ENCODE measurements at places on chromosomes 2 and 18. TPM values are rescaled to one million over a fixed set of nuclear protein-coding genes. Genes with fewer than 3 reads are reported as not detected.

The GMPPA gene
- 45.1 TPM for total RNA-seq

The UGT1A10 gene
- total RNA-seq: not detected

The ANKRD39 gene
- 8.0 TPM for total RNA-seq

The MAP3K19 gene
- total RNA-seq: not detected

The UGT1A4 gene
- total RNA-seq: not detected

The HOXD13 gene
- not detected for total RNA-seq

The GGCX gene
- total RNA-seq: 68.9 TPM

The EGR4 gene
- not detected for total RNA-seq

The MLPH gene
- not detected for total RNA-seq

The SOX11 gene
- total RNA-seq: not detected

DNA sequence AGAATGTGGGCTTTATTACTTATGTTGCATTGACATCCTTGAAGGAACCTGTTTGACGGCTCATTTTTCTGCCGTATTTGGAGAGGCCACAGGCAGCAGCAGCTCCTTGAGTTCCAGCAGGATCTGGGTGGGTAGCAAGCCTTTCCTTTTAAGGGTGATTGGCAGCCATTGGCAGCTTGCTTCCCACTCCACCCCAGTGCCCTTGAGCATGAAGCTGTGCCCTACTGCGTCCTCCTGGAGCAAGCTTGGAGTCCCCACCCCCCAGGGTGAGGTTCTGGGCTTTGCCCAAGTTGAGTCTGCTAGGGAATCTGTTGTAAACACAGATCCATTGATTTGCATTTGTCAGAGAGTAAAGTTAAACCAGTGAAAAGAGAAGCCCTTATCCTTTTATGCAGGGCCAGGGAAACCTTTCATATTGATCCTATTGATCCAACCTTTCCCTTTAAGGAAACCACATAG, 9.2 kb downstream of the ONECUT2 start:
- no peak for DNase-seq

- DNase-seq: no peak
Measured at GRCh38 chr18:52465391-52465790, 125.4 kb downstream of the DCC start.

GRCh38 chr18:45462179-45462578, 153.1 kb upstream of the SLC14A2 start:
- DNase-seq: no peak

GRCh38 chr2:197972061-197972460, 167.7 kb downstream of the PLCL1 start:
- peak; percentile 39 for DNase-seq

DNA sequence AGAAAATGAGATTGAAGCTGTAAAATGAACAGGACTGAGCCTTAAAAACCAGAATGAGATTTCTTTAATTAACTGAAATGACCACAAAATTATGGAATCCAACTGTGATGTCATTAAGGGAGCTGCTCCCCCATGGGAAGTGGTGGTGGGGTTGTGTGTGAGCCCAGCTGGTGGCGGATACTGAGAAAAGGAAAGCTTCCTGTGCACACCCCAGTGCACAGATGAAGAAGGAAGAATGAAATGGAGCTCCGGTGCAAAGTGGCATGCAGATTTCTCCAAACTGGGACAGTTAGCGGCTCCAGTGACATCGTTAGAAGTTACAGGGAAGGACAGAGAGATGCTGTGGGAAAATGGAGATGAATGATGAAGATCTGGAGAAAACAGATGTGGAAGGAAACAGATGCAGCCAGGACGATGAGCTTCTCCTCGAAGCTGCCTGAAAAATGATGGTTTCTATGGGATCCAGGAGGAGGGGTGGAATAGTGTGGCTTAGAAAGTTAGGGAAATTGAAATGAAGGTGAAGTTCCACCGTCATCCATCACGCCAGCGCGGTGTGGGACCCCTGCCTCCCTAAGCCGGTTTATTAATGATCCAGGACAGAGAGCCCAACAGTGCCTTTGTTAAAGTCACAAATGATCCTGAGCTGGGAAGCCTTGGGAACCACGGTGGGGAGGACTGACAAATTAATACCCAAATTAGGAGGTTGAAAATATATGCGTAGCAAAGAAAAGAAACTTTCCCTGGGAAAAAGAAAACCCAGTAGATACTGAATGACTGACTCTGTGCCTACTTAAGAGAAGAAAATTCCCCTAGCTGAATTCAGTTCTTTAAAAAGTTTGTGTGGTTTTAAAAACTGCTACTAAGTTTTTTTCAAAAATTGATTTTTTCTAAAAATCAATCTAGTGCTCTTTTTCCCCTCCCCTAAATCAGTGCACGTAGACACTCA, 77.2 kb downstream of the TSN start:
- DNase-seq: no peak

- DNase-seq: no peak
Measured at GRCh38 chr18:5944448-5944847, 49.1 kb upstream of the TMEM200C start.

- no peak for DNase-seq
Measured at GRCh38 chr2:152062125-152063091, 36.4 kb downstream of the CACNB4 start.

- no peak for DNase-seq
Measured at GRCh38 chr2:200590090-200590489, 4.3 kb downstream of the AOX1 start.

- DNase-seq: no peak
Measured at GRCh38 chr2:79235135-79235534, 75.6 kb upstream of the REG3A start.

GRCh38 chr2:142745691-142746090, 131.8 kb upstream of the KYNU start:
- no peak for DNase-seq

DNA sequence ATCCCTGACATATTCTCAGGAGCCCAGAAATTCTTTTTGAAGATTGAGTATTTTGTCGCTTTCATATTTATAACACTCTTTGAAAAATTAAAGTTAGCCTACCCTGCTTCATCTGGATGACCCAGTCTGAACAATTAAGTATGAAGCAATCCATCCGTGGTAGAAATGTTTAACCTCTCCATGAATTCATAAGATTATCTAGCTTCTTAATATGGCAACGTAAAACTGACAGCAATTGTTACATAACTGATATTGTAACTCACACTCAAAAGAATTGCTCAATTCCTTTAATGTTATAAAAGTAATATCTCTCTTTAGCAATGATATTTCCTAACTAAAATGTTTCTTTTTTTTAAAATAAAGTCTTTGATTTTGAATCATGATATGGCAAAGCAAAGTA, 7.2 kb upstream of the ABCA12 start:
- DNase-seq: no peak

DNA sequence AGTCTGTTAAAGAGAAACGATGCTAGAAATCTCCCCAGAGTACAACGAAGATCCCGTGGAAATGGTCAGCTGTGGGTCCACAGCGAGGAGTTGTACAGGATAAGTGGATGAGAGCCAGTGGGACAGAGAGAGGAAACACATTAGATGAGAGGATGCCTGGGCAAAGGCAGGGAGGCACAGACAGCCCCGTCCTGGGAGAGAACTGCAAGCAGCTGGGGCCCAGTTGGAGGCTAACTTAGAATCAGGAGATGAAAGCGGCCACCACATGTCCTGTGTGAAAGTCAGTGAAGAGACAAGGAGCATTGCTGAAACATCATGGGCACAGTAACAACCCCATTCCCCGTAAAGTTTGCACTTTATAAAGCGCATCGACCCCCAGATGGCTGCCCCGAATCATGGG, 157.5 kb downstream of the RAPGEF4 start:
- no peak for DNase-seq

DNA sequence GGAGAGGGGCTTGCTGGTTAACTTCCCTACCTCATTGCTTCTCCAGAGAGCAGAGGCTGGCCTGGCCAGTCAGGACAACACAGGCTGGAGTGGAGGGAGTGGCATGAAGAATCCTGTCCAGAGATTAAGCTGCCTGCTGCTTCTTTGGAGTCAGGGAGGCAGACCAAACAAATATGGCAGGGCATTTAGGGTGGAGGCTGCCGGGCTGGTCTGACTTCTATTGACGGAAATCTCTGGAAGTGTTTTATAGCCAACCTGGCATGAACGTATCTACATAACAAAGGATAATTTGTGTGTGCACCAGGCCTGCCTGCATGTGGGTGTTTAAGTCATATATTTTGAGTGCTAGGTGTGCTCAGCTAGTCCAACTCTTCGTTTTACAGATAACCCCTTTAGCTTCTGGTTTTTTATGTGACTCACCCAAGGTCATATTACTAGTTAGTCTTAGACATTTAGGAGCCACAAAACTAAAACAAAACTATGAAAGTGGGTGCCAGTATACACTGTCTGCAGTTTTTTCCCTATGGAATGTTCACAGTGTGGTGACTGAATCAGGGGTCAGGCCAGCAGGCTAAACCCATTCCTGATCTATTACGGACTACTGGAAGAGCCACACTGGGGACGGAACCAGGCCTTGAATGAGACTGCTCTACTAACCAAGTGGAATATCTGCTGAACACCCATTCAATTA, 5.5 kb downstream of the NPC1 start:
- DNase-seq: no peak

DNA sequence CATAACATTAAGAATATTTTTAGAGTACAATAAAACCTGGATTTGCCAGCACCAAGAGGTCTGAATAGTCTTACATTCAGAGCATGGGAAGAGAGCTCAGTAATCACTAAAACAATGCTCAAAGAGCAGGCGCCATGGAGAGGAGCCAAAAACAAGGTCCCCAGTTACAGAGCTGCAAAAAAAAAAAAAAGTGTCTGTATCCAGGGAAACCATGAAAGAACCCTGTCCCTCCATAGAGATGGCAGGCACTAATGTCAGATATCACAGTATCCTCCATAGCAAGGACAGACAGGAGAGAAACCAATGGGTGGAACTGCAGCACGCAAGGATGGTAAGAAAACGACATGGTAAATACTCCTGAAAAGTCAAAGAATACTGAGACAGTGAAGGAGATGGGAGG, 19.5 kb downstream of the FBXO15 start:
- DNase-seq: no peak

GRCh38 chr2:12678186-12678585, 38.5 kb upstream of the TRIB2 start:
- DNase-seq: no peak

DNA sequence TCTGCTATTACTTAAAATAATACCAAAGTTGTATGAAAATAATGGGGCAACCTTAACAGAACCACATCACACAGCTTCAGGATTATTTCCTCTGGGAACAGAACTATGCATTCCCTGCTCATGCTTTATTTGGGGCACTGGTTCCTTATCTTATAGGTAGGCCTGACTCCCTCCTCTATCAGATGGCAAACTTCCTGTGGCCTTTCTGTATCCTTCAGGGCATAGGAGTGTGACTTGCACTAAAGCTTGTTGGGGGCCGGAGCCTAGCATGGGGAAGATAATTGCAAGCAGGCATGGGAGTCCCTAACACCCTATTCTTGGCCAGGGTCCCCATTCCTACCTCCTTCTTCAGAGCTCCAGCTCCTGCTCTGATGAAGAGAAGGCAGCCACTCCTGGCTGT, 167.2 kb upstream of the SERTAD2 start:
- no peak for DNase-seq

GRCh38 chr18:69483574-69483973, 82.9 kb downstream of the DOK6 start:
- DNase-seq: no peak

DNA sequence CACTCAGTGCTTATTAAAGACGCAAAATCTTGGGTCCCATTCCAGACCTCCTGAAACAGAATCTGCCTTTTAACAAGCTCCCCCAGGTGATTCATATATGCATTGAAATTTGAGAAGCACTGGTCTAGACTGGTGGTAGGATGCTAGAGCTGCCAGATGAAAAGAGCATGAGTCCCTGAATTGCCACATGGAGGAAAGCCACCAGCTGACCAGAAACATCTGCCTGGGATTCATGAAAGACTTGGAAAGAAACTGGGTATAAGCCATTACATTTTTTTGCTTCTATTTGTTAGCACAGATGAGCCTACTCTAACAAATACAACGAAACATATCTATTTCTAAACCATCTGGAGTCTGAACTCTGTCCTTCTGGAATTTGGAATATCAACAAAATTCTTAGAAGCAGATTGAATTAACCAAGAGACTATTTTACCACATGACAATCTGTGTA, 228.9 kb downstream of the RBM43 start:
- no peak for DNase-seq

GRCh38 chr2:74749432-74749831, 84.5 kb upstream of the HK2 start:
- no peak for DNase-seq

DNA sequence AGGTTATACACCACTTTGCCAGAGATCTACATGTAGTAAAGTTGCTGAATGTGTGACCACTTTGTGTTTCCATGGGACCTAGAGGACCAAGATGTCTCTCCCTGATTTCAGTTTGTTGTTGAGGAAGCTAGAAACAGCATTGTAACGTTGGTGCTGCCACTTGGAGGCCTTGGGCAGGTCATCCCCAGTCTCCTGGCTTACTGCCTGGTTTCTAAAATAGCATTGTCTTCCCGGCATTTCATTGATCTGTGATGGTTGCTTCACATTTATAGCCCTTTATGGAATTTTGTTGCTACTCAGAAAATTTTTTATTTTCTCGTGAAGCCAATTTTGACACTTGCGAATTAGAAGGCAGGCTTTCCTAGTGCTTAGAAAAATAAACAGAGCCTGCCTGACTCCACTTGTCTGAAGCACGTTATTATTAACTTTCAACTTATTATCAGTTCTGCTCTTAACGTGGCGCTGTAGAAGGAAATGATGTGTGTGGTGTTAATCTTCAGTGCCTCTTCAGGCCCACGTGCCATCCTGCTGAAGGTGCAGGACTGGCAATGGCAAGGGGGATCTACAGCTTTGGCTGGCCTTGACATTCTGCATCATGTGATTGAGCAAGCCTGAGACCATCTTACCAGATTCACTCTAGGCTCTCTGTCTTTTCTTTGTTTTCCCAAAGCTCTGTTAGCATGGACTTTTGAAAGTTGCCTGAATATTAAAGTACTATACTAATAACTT, 59.9 kb downstream of the INPP4A start:
- no peak for DNase-seq

GRCh38 chr2:126221506-126221905, 434.5 kb upstream of the GYPC start:
- DNase-seq: no peak

All from pulmonary artery endothelial cell (primary cell).